ENCODE measurements at places on chromosomes 2 and 18.

- no peak for DNase-seq
Observed at GRCh38 chr2:222713002-222713401, 41.5 kb downstream of the MOGAT1 start.

DNA sequence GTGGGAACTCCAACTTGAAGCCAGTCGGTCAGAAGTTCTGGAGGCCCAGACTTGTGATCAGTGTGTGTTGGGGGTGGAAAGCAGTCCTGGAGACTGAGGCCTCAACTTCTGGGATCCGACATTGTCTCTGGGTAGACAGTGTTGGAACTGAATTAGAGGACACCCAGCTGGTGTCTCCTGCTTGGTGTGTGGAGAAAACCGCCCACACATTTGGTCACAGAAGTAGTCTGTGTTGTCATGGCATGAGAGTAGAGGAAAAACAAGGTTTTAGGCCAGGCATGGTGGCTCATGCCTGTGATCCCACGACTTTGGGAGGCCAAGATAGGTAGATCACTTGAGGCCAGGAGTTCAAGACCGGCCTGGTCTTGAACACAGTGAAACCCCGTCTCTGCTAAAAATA lies 51.5 kb downstream of the PUM2 start:
- no peak for DNase-seq

DNA sequence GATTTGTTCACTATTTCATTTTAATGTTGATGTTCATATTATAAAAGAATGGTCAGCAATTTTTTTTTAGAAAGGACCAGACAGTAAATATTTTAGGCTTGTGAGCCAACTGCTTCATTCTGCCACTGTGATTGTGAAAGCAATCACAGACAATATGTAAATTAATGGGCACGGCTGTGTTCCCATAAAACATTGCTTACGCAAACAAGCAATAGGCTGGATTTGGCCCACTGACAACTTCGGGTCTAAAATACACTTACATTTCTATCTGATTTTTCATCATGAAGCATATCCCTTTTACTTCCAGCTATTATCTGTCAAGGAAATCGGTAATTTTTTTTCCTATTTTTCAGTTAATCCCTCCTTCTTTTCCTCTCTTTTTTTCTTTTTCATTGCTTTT lies 182.2 kb upstream of the CDH2 start:
- no peak for DNase-seq

- no peak for DNase-seq
Observed at GRCh38 chr2:66704786-66705185, 269.9 kb downstream of the MEIS1 start.

- no peak for DNase-seq
Observed at GRCh38 chr2:45925026-45925425, 273.6 kb downstream of the PRKCE start.

DNA sequence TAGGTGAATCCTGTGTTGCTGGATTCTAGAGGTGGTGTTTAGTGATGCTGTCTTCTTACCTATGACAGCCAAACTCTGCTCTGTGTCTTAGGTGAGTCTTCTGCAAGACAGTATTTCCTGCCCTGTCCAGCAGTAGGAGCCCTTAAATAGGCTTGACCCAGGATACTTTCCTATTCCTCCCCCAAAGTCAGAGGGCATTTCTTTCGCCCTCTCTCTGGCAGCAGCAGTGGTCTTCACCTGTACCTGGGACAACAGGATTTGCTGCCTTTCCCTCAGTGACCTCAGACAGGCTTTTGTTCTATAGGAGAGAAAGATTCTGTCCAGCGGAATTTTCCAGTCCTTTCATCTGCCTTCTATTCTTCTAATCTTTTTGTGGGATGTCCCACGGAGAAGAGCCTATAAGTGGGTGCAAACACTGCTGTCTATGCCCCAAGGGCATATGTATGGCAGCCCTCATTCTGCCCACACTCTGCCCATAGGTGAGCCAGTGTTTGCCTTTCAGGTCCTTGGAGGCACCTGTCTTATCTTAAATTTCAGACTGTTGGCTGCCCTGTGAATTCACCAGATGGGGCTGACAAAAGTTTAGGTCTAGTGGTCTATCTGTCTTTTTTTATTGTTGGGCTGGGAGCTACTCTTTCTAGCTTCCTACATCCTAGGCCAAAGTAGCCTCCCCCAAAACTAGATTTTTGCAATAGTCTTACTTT lies 177.3 kb upstream of the SPOPL start:
- DNase-seq = no peak

DNA sequence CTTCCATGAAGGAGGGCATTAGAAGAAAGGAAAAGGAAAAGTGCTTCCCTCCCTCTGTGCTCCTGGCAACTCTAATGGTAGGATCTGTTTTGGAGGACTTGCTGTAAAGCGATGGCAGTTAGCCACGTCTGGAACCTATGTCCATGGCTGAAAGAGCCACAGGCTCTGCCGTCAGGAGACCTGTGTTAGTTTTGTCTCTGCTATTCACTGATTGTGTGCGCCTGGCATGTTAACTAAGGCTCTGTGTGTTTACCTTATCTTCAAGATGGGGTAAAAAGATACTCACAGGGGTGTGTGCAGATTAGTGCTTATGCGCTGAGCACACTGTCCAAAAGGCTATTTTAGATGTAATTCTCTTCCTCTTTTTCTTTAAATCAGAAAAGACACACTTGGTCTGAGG lies 109.8 kb upstream of the LTBP1 start:
- no peak for DNase-seq

- no peak for DNase-seq
Observed at GRCh38 chr2:231780123-231780908, 766 bp downstream of the PDE6D start.

DNA sequence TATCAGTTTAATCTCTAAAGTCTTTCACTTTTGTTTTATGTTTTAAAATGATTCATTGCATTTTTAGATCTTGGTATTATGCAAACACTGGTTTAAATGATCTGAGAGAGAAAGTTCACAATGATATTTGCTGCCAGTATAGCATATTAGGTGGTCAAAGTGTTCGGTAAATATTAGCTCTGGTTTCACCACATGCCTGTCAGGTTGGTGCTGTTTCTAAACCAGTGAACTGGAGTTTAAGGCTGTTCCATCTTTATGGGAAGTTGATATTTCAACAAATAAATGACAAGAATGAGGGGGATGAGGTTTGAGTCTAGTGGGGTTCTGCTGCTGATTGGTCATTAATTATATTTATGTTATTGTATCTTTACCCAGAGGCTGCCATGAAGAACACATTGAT lies 436.4 kb downstream of the DCDC2C start:
- no peak for DNase-seq

DNA sequence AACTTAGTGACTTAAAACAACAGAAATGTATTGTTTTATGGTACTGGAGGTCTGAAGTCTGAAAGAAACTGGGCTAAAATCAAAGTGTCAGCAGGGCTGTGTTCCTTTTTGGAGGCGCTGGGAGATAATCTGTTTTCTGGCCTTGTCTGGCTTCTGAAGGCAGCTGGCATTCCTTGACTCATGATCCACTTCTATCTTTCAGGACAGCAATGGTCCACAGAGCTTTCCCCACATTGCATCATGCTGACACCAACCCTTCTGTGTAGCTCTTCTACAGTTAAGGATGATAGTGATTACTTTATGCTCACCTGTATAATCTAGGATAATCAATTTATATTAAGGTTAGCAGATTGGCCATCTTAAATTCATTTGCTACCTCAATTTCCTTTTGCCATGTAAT lies 392.1 kb downstream of the TDRD15 start:
- no peak for DNase-seq

- DNase-seq = no peak
Observed at GRCh38 chr2:157938556-157938955, 62.4 kb upstream of the ACVR1 start.

GRCh38 chr18:56947236-56947635 lies 199.7 kb upstream of the BOD1L2 start:
- no peak for DNase-seq

- no peak for DNase-seq
Observed at GRCh38 chr2:143217512-143218115, 88.4 kb downstream of the ARHGAP15 start.

GRCh38 chr2:67652679-67653078 lies 255.5 kb downstream of the ETAA1 start:
- DNase-seq = no peak

DNA sequence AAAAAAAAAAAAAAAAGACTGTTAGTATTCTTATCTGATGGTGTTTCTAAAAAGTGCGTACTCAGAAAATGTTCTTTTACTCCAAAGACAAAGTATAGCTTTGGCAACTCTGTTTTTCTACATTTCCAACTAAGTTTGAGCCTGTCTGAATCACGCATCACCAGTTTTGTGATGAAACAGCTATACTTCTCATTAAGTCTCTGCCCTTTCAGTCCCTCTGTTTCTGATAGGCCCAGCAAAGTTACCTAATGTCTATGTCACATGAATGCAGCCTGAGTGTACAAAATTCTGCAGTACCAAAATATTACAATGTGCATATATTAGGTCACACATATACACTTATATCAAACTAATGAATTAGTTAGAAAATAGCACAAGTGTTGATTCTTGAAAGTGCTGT lies 22.4 kb downstream of the TWSG1 start:
- no peak for DNase-seq

- no peak for DNase-seq
Observed at GRCh38 chr18:36821681-36822080, 7.1 kb downstream of the TPGS2 start.

DNA sequence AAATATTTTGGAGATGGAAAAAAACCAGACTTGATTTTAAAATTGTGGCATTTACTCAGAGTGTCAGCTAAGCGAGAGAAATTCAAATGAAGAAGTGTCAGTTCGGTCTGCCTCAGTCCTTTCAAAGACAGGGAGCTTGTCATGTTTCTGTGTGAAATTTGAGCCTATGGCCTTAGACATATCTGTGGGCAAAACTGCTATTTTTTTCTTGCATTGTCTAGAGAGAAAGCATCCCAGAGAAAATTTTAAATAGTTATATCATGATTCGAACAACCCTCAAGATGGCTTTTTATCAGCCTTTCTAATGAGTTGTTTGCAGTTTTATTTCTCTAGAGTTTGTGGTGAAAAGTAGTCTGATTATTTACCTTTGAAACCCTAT lies 50.2 kb upstream of the KCNE4 start:
- DNase-seq = no peak

GRCh38 chr18:56235071-56235470 lies 403.3 kb downstream of the TXNL1 start:
- no peak for DNase-seq

DNA sequence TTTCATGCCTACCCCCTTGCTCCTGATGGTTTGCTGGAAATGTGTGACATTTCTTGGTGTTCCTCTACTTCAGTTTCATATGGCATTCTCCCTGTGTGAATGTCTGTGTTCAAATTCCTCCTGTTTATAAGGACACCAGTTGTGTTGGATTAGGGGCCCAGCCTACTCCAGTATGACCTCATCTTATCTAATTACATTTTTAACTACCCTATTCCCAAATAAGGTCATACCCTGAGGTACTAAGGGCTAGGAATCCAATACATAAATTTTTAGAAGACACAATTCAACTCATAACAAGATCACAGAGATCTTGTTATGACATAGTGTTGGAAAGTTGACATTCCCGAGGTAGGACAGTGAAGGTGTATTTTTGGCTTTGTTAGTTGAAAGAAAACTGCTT lies 5.5 kb downstream of the FAM210A start:
- DNase-seq = no peak

All from stimulated activated CD8-positive, alpha-beta memory T cell treated with anti-CD3 and anti-CD28 coated beads, Interleukin-15, amount 100 ng/mL, for 1 hour (primary cell).